ENCODE measurements at places on chromosomes 16 and 17.

- no peak for DNase-seq
These were observed 726 bp upstream of the C1QTNF1 start for GRCh38 chr17:79023180-79023705.

GRCh38 chr16:965487-965886, 5.3 kb downstream of the LMF1 start:
- DNase-seq = no peak

DNA sequence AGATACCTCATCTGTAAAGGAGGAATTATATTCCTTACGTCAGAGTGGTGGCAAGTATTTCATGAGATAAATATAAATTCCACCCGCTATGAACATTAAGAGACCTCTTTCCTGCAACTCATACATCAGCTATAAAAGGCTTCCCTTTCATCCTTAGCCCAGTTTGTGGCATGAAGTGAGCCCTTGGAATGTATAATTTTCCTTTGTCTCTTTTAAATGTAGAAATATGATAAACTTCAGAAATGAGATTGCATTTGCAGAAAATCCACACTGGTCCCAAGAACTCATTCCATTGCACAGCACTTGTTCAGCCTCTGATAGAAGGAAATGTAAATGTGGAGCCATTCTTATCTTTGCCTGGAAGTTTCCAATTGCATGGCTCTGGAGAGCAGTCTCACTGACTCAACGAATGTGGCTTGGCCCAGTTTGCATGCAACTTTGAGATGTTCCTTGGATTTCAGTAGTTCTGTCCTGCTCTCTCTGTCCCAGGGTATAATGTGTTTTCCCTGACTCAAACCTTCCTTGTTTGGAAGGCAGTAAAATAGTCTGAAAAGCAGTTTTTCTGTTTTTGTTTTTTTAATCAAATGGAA, 746.4 kb downstream of the CDH11 start:
- DNase-seq = no peak

GRCh38 chr17:42361781-42362186, 26.5 kb downstream of the STAT3 start:
- DNase-seq = no peak

GRCh38 chr17:40694584-40694983, 9.0 kb downstream of the KRT24 start:
- DNase-seq = no peak

DNA sequence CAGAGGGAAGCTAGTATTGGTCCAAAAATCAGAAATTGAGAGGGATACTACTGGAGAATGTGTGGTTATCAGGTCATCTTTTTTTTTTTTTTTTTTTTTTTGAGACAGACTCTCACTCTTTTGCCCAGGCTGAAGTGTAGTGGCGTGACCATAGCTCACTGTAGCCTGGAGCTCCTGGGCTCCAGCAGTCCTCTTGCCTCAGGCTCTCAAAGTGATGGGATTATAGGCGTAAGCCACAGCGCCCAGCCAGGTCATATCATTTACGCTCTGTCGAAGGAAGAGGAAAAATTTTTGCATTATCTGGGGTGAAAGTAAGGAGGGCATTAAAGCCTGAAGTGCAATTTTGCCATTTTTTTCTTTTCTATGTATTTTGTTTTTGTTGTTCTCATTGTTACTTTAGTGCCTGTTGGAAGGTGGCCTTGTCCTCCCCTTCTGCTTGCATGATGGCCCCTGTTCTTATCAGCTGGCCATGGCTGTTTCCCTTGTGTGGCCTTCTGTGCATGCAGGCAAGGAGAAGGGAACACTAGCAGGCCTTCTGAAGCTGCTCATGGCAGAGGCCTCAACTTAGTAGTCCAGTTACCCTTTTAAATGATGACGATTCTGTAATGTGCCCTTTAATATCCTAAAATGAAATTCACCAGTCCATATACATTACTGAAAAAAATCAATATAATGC, 118.3 kb downstream of the SPECC1 start:
- DNase-seq = no peak

- DNase-seq = no peak
These were observed 148.7 kb downstream of the FTO start for GRCh38 chr16:53852678-53853077.

GRCh38 chr17:80761110-80761871, 216.7 kb downstream of the RPTOR start:
- DNase-seq = no peak

Data from hippocampal formation (tissue), 2 donors.